ENCODE measurements at places on chromosomes 5 and 9. TPM values are rescaled to one million over a fixed set of nuclear protein-coding genes. Genes with fewer than 3 reads are reported as not detected.

ARL14EPL gene
- not detected for total RNA-seq

AGPAT2 gene
- 57.7 TPM for total RNA-seq

OR1Q1 gene
- not detected for total RNA-seq

ASS1 gene
- total RNA-seq, result 14.4 TPM

PCDHB10 gene
- total RNA-seq, result 2.8 TPM

SPATA31A3 gene
- total RNA-seq, result not detected

FST gene
- total RNA-seq, result not detected

FKBP15 gene
- 22.0 TPM for total RNA-seq

LMX1B gene
- total RNA-seq, result not detected

NREP gene
- total RNA-seq, result 31.0 TPM

PCDHB4 gene
- total RNA-seq, result 2.4 TPM

- DNase-seq, result no peak
Measured at GRCh38 chr5:14167211-14167845, 24.2 kb downstream of the TRIO start.

GRCh38 chr5:5979761-5980537 lies 398.4 kb downstream of the MED10 start:
- DNase-seq, result no peak

GRCh38 chr9:137087409-137087925 lies 682 bp downstream of the MAN1B1 start:
- no peak for DNase-seq

- peak; percentile 4 for DNase-seq
Measured at GRCh38 chr5:105619725-105620124, 2051.0 kb downstream of the EFNA5 start.

GRCh38 chr5:43042626-43043399 lies 2.7 kb upstream of the ANXA2R start:
- DNase-seq, result peak; percentile 89

DNA sequence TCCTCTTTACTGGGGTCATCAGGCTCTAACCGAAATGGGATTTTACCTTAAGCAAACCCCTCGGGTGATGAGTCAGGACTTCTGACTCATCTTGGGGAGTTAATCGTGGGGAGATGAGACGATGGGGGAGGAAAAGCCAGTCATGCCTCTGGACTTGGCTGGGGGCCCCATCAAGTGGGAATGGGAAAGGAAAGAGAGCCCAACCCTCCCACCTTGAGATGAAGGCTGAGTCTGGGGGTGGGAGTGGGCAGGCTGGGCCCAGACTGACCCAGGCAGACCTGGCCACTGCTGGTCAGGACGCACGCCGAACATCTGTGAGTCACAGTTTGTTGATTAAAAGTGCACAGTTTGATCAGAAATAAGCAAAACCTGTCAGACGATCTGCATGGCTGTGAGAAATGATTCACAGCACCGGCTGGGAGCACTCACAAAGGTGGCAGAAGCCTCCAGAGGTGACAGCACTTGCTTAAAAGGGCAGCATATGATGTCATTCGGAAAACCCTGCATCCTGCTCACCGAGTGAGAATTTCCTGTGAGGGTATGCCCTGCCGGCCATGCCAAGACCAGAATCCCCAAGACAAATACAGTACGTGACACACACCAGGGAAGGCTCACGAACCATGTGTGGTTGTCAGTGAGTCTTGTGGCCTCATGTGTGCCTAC lies 50.0 kb upstream of the SLC25A51 start:
- peak; percentile 40 for DNase-seq

- DNase-seq, result no peak
Measured at GRCh38 chr5:140213370-140213983, 38.5 kb downstream of the CYSTM1 start.

DNA sequence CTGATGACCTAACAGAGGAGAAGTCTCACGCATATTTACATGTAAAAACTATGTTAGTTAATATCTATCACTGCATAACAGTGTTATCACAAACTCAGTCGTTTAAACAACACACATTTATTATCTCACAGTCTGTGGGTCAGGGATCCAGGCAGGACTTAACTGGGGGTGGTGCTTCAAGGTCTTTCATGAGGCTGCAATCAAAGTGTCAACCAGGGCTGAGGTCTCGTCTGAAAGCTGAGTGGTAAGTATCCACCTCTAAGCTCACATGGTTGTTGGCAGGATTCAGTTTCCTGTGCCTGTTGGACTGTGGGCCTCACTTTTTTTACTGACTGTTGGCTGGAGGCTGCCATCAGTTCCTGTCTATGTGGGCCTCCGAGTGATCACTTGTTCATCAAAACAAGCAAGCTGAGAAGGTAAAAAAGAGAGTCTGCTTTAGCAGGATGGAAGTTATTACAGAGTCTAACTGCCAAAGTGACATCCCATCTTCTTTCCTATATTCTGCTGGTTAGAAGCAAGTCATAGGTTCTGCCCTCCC lies 188.6 kb downstream of the CARTPT start:
- DNase-seq, result no peak

GRCh38 chr9:105993116-105993854 lies 298.9 kb downstream of the TMEM38B start:
- no peak for DNase-seq

DNA sequence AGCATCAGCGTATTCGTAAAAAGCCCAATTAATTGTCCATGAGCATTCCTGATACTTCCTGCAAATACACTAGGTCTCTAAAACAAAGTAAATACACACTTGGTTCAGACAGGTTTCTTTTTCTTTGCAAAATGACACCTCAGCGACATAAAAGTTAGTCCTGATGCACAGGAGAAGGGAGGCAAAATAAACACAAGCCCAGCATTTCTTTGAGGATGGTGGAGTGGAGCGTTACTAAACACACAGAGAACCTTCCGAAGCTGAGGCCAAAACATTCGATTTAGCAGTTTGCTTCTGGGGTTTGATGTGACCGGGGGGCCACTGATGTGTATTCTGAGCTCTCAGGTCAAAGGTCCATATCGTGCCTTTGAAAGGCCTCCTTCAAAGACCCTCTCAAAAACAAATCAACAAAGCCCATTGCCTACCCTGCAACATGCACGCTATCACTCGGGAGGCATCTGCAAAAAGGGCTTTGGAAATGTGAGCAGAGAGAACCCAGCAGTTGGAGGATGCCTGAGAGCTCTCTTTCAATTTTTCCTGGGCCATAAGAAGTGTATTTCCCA lies 268.4 kb upstream of the PANK3 start:
- no peak for DNase-seq

GRCh38 chr5:5650242-5650641 lies 227.8 kb downstream of the ICE1 start:
- DNase-seq, result no peak

GRCh38 chr9:123952641-123953495 lies 22.9 kb upstream of the DENND1A start:
- DNase-seq, result no peak

- DNase-seq, result peak; percentile 63
Measured at GRCh38 chr5:36772276-36773140, 104.1 kb upstream of the NIPBL start.

DNA sequence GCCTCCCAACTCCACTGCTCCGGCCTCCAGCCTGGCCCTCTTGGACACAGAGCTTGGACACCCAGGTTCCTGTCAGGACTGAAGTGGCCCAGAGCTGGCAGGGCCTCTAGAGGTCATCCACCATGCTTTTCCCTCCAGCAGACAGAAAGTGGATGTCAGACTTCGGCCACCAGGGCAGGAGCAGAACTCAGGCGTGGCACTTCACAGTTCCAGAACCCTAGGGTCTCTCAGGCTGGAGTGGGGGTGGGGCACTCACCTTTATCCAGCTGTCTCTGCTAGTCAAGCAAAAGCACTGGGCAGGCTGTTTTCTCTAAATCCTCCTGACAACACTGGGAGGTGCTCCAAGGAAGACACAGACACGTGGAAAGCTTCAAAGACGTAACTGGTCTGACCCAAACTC lies 35.6 kb upstream of the N4BP3 start:
- no peak for DNase-seq

- peak; percentile 21 for DNase-seq
Measured at GRCh38 chr5:34914671-34915138, 599 bp downstream of the RAD1 start.

DNA sequence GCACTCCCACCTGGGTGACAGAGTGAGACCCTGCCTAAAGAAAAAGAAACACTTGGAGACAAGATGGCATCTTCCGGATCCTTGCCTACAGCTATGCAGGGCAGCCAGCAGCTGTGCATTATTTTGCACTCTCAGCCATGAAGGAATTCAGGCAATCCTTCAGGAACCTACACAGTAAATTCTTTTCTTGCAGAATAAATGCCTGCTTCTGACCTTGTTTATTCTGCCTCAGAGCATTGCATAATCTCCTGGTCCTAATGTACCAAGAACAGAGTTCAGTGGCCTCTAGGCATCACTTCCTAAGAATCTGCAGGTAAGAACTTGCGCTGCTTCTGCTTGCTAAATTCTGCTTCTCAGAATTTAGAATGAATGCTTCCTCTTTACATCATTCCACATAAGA lies 16.8 kb downstream of the GLDC start:
- DNase-seq, result no peak

GRCh38 chr5:130978475-130978874 lies 186.6 kb downstream of the HINT1 start:
- DNase-seq, result no peak

DNA sequence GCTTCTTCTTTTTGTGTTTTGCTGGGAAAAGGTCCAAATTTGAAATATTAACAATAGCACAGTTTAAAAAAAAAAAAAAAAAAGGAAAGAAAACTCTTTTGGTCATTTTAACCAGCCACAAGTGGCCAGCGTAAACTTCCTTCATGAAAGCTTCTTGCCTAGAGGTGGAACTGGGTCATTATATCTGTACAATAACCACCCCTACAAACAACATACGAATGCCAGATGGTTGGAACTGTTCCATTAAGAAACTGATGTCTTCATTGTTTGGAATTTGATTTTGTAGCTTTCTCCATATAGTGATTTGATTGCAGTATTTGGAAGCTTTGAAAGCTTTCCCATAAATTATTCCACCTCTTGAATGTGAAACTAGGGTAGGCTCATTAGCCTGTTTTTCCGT lies 18.3 kb upstream of the LPAR1 start:
- DNase-seq, result no peak

- DNase-seq, result no peak
Measured at GRCh38 chr5:14208071-14209021, 65.2 kb downstream of the TRIO start.

- no peak for DNase-seq
Measured at GRCh38 chr5:138360941-138361452, 8.5 kb downstream of the KDM3B start.
